ENCODE measurements at places on chromosomes 5 and 9.

DNA sequence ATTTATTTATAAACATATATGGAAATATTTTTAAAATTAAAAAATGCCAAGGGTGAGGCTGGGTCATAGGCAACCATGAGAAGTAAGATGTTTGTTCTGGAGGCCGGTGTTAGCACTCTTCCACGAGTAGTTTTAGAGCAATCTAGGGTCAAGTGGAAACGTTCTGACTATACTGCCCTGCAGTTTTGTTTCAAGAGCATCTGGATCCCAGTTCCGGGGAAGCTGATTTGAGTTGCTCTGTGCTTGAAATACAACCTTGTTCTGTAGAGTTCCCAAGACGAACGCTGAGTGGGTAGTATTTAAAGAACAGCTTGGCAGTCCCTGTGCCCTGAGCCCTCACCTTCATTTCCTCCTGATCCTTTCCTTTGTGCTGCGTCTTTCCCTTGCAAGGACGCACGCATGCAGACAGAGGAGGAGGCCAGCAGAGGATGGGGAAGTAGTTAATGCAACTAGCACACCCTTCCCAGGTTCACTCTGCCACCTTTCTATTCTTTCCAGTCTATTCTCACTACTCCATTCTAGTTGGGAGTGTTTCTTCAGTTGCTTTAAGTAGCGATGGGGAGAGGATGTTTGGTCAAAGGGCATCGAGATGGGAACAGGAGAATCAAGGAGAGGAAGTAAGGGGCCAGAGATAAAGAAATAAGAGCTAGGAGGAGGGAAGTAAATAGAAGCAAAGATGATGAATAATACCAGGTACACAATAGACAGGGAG lies 68.3 kb upstream of the ZSWIM6 start:
- no peak for DNase-seq

GRCh38 chr5:38782180-38782835 lies 63.5 kb upstream of the OSMR start:
- DNase-seq = no peak

- no peak for DNase-seq
Observed at GRCh38 chr5:2901096-2901495, 149.6 kb upstream of the IRX2 start.

DNA sequence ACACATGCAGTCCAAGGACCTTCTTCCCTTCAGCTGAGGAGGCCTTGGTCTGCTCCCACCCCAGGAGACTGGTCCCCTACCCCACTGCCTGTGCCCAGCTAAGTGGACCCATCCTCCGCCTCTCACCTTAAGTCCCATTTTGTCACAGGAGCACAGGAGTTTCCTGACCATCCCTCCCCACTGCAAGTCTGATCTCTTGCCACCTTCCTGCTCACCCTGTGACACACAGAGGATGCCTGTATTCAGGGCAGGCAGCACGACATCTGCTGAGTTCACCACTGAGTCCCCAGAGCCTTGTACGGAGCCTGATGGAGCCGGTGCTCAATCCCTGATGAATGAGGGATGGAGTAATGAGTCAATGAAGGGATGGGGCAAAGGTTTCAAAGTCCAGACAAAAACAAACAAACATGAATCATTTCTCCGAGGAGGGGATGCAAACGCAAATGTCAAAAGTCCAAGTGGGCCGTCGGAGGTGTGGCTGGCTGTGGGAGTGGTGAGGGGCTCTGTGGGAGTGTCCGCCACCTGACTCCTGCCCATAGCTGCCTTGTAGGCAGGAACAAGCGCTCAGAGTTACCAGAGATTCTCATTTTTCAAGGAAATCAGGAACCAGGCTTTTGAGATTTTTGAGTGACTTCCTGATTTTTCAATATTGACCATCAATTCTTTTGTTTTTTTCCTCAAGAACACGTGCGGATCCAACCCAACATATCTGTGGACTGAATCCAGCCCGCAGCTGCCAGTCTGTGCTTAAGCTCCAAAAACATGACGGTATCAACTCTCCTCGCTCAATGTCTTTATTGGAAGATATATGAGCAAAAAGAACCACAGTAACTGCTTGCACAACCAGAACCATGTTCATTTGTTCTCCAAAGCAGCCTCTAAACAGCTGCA lies 4.4 kb downstream of the RAPGEF1 start:
- no peak for DNase-seq

DNA sequence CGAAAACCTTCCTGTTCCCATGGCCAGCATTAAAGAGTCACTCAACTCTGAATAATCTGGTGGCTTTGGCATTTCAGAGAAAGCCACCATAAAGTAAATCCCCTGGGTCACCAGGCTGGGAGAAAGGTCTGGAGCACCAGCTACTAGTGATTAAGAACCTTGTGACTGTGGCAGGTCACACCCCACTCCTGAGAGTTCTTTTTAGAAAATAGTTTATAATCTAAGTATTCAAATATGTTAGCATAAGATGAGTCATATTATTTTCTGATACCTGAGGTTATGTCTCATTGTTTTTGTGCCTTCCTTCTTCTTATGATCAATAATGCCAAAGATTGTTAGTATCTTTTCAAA lies 351.7 kb downstream of the ARRDC3 start:
- no peak for DNase-seq

DNA sequence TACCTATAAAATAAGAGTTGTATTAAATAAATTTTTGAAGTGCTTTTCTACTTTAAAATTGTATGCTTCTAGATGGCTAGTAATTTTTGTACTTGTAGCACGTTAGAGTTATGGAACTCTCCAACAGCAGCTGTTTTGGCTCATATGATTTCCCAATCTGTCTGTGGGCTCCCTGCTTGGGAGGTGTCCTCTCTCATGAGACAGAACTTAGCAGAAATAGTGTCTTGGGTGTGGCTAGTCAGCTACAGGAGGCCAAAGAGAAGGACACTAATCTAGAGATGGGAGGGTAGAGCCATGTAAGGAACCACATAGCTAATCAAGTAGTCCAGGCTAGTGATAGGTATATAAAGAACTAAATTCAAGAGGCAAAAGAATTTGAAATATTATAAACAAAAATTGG lies 78.4 kb upstream of the DAB2 start:
- no peak for DNase-seq

DNA sequence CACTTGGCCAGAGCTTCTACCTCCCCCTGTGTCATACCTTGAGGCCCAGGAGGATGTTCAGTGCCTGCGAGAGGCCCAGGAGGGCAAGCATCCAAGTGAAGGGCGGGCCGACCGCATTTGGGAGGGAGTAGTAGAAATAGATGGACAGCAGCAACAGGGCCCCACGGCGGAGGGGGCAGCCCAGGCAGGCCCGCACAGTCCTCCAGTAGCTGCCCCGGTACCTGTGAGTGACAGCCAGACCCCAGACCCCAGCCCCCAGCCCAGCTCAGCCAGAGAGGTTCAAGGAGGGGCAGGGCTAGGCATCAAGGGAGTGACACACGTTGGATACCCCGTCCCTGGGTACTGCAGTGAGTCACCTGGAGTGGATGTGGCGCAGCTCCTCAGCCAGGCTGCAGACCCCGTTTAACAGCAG lies 1.4 kb downstream of the STING1 start:
- no peak for DNase-seq

DNA sequence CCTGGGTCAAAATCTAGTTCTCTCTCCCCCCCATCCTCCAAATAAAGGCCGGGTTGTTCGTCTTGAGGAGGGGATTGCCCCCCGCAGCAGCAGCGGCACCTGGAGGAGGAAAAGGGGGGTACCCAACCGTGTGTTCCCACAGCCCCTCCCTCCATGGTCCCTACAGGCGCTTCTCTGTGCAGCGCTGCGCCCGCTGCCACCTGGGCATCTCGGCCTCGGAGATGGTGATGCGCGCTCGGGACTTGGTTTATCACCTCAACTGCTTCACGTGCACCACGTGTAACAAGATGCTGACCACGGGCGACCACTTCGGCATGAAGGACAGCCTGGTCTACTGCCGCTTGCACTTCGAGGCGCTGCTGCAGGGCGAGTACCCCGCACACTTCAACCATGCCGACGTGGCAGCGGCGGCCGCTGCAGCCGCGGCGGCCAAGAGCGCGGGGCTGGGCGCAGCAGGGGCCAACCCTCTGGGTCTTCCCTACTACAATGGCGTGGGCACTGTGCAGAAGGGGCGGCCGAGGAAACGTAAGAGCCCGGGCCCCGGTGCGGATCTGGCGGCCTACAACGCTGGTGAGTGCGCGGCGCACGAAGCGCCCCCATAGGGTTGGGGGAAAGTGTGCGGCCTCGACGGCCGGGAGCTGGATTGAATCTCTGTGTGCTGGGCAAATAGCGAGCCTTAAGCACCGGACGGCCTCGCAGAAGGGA lies 3.5 kb downstream of the LHX2 start:
- no peak for DNase-seq

DNA sequence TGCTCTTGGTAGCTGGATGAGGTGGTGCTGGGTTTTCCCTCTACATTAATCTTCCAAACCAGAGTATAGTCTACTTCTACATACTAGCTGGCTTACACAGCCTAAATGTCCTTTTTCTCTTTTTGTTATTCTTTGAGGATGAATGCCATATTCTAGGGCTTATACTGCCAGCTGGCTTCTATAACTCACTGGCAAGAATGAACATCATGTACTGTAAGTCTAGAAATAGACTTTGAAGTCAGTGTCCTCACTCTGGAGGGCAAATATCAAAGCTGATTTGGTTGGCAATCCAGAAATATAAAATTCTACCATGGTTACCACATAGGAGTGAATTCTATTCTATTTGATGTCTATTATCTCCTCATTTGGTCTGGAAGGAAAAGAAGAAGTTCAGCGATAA lies 251.7 kb upstream of the TYRP1 start:
- no peak for DNase-seq

DNA sequence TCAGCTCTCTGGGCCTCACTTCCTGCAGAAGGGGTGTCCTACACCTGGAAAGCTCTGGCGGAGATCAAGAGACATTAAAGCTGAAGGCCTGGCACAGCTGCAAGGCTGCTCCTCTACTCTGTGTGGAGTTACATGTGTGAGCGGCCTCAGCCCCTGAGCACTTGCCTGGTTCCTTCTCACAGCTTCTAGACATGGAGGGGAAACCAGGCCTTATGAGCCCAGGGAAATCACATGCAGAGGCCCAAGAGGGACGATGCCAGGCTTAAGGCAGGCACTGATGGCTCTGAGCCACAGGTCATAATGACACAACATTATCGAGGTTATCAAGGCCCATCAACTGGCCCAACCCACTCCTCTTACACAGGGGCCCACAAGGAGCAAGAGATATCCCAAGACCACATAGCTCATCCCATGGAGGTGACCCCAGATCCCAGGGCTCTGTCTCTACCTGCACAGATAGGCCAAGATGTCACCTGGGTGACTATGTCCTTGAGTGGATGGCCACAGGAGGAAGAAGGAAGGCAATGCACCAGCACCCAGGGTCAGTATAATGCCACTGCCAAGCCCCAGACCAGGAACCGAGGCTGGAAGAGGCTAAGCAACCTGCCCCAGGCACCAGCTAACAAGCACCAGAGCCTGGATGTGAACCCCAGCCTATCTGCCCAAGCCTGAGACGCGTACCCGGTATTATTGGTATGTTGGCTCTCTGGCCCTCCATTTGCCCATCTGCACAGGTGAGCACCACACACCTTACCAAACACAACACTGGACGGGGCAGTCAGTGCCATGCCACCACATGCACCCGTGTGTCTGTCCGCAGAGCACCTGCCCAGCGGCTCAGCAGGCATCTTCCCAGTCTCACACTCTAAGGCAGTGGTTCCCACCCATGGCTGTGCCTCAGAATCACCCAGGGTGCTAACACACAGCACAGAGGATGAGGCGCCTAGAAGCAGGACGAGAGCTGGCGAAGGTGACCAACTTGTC lies 143.3 kb downstream of the GABBR2 start:
- DNase-seq = no peak

GRCh38 chr5:7190712-7191250 lies 205.2 kb upstream of the ADCY2 start:
- no peak for DNase-seq

DNA sequence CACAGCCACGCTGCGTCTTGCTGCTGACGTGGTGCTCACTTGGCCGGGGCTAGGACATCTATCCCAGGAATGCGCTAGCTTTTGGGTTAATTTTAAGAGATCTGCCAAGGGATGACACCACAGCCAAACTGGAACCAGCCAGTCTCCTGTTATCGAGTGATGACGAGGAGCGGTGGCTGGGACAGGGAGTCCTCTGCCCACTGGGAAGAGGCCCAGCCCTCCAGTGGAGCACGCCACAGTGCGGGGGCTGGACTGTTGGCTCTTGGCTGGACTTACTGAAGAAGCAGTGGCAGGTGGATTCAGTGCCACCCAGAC lies 55.1 kb upstream of the PHYKPL start:
- DNase-seq = no peak

- no peak for DNase-seq
Observed at GRCh38 chr5:6450319-6450833, 1.7 kb downstream of the UBE2QL1 start.
